ENCODE measurements at places on chromosomes 7 and 10.

GRCh38 chr7:35694161-35694783 is 663 bp downstream of the HERPUD2 start:
- no peak for DNase-seq

- DNase-seq = no peak
Measured at GRCh38 chr10:25222085-25222660, 47.4 kb downstream of the GPR158 start.

GRCh38 chr7:276230-276835 is 13.6 kb upstream of the FOXL3 start:
- no peak for DNase-seq

- no peak for DNase-seq
Measured at GRCh38 chr7:20439416-20440185, 108.9 kb downstream of the ITGB8 start.

DNA sequence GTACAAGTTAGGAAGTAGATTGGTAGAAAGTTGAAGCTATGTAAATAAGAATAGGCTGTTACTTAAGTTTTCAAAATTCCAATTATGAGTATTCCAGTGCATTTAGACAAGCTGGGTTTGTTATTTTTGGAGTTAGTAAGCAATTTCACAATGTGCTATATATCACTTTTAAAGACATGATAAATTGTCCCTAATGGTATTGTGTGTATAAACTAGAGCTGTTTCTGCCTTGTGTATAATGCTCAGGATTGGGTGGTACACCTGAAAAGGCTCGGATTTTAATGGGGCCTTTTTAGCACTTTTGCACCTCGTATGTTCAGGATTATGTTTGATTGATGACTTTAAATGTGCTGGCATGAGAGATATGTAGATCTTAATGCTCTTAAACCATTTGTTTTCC is 175.8 kb downstream of the VTI1A start:
- no peak for DNase-seq

- no peak for DNase-seq
Measured at GRCh38 chr10:103941801-103942200, 23.8 kb upstream of the STN1 start.

DNA sequence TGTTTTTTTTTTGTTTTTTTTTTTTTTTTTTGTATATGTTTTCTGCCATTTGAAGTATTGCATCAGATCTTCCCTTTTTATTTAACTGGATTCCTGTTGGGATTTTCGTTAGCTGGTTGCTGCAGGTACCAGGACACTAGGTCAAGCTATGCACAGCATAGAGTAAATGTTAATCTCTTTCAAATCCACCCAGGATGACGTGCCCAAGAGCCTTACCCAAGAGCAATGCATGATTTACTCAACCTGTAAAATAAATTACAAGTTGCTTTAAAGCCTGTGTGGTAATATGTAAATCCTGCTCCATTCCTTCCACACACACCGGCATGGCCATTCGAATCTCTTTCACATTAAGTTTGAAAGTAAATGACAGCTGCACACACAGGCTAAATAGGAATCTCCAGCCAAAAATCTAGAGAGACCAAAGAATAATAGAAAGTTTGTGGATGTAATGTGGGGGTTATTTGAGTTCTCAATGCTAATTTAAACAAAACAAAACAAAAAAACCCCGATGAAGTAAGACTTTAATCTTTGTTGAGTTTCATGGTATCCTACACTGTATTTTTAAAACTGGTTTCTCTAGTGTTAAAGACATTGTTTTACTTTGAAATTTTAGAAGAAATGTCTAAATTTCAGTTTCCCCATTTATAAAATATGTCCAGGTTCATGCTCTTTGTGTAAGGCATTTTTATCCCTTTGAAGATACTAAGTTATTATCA is 167.9 kb downstream of the FRMD4A start:
- DNase-seq = no peak

DNA sequence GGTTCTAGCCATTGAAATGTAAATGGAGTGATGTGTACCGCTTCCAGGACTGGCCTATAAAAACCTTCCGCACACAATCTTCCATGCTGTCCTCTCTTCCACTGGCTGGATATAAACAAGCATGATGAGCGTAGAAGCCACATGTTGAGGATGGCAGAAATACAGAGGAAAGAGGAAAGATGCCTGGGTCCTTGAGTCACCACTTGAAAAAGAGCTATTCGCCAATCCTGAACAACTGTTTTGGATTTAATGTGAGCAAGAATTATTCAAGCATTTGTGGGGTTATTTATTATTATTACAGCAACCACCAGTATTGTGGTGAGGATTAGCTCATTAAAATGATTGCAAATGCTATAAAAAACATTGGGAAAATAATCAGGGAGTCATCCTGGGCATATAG is 45.8 kb upstream of the PLXNA4 start:
- no peak for DNase-seq

DNA sequence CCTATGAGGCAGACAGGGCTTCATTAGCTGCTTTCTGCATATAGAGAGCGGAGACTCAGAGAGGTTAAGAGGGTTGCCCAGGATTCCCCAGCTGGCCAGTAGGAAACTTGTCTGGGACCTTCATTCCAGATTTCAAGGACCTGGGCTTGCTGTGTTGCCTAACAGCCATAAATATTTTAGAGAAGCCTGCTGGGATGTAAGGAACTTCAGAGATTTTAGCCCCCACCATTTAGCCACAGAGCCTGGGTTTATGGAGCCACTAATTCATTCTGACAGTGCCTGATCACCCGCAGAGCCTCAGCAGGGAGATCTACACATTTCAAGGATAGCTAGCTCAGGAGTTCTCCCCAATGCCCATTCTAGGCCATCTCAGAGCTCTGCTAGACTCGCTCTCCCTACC is 56.6 kb upstream of the TRUB1 start:
- no peak for DNase-seq

DNA sequence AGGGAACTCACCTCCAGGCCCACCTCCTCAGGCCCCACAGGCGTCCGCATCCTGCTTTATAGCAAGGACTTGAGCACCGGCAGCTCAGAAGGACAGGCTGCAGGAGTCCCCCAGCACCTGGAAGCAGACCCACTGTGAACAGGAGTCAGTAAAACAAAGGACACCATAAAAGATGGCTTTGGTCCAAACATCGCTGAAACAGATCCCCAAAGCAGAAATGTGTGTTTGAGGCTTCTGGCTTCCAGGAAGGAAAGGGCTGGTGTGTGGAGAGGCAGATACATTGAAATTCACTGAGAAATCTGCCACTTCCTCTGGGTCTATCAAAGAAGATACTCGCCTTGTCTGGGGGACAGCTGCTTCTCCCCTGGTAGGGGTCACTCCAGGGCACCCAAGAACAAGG is 286.2 kb downstream of the PLXNA4 start:
- no peak for DNase-seq
